ENCODE measurements at places on chromosomes 2 and 18.

- DNase-seq: no peak
These were observed 83.8 kb downstream of the ATL2 start for GRCh38 chr2:38293152-38293865.

DNA sequence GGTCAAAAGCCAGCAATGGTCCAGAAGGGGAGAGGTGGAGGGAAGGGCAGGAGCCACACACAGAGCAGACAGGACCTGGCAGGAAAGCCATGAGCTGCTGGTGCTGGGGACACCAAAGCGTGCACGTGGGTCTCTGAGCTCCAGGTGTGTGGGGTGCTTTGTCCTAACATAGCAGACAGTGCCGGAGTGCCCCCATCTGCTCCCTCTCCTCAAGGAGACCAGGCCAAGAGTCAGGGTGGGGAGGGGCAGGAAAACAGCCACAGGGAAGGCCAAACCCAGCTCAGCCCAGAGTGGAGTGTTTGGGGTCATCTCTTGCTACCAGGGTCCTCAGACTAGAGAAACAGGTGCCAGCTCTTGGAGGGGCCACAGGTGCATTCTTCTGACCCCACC, 4.2 kb upstream of the GPC1 start:
- no peak for DNase-seq

- DNase-seq: no peak
These were observed 26.6 kb upstream of the DYSF start for GRCh38 chr2:71426721-71427120.

DNA sequence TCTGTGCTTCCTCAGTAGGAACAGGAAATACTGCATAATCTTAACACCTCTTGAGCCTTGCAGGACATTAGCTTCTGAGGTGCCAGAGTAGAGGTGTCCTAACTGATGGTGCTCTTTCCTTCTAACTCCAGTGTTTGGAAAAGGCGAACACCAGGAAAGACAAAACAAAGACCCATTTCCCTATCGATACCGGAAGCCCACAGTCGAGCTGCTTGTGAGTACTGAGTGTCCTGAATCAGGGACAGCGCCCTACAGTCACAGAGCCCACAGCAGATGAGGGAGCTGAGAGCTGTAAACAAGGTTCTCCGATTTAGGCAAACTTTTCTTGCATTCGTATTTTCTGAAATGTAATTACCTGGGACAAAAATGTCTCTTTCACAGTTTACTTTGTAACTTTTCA, 50.7 kb downstream of the SLC14A2 start:
- DNase-seq: no peak

DNA sequence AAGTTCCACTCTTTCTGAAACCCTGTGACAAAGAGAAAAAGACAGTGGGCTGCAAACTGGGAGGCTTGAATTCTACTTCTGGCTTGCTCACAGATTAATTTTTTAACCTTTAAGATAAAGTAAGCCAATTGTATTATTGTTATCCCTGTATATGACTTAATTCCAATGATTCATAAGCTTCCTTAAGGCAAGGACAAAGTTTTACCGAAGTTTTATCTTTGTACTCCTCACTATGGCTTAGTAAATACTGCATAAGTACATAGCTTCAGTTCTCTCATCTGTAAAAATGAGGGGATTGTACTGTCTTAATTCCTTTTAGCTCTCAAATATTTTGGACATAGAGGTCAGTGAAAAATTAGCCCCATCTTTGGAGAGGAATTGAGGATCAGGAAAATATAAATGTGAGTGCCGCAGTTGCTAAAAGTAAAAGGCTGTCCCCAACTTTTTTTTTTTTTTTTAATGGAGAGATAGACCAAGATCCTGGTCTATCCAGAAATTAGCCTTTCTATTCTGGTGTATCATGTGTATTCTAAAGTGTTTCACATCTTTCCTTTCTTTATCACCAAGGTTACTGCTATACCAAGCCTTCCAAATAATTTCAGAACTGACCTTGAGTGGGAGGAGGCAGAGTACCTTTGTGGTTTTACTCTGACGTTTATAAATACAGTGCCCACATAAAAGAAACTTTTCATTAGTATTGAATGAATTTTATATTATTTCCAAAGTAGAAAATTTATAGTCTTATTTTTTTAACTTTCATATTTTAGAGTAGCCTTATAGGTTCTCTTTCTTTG, 13.3 kb downstream of the RELCH start:
- DNase-seq: no peak

DNA sequence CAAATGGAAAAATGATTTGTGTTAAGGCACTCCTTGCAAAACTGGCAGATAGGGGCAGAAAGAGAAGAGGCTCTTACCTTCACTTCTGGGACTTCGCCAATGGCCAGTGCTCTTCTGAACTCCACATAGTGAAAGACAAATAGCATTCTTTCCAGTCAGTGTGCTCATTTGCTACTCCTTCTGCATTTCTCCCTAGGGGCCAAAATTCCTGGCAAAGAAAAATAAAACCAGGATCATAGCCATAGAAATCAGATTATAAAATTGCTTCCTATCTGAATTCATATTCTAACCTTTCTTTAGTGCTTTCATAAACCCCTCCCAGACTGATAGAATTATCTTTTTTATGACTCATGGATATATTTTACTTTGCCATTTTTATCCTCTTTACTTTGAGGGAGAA, 56.9 kb upstream of the PELI1 start:
- DNase-seq: no peak

DNA sequence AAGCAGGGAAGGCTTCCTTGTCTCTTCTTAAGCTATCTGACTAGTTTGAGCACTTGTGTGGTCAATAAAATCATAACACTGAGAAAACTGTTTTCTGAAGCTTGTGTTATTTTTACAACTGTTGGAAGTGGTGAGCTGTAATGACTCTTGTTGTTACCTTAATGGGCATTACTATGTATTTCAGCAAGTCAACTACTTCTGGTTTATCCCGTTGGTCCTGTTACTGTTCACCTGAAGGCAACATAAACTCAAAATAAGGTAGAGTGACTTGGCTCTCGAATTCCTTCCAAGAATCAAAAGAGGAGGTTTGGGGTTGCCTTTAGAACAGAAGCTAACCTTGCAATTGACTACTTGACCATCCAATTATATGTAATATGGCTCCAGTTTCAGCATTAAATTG, 23.2 kb upstream of the FIGN start:
- DNase-seq: no peak

- peak; percentile 71 for DNase-seq
These were observed 89.7 kb upstream of the YWHAQ start for GRCh38 chr2:9720352-9721093.

DNA sequence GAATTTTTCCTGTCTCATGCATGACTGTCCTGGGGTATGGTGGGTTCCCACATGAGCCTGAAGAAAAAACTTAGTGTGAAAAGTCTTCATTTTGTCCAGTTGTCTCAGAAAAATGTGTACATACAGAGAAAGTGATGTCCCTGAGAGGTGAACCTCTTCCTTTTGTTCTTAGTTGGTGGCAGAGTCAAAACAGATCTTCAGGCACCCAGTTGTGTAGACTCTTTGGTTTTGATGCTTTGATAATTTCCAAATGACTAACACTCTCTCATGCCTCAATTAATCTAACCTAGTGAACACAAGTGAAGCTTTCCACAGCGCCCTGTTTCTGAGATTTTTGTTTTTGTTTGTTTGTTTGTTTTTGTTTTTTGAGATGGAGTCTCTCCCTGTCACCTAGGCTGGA, 273.5 kb downstream of the PIK3C3 start:
- no peak for DNase-seq

GRCh38 chr2:220775856-220776488, 796.1 kb downstream of the EPHA4 start:
- DNase-seq: no peak

DNA sequence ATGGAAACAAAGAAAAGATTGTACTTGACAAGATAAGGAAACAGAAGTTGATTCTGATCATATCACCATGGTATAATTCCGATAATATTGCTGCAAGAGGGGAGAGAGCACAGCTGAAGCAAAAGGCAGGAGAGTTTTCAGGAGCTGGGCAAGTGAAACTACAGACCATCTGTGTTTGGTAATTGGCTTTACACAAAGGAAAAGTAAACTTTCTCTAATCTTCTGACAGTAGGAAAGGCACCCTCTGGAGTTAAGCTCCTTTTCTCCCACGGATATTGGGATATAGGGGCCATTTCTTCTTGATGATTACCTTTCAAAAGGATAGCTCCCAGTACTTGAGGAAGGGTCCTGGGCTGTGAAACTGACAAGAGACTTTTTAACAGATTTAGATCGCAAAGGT, 29.9 kb upstream of the REG3A start:
- no peak for DNase-seq

DNA sequence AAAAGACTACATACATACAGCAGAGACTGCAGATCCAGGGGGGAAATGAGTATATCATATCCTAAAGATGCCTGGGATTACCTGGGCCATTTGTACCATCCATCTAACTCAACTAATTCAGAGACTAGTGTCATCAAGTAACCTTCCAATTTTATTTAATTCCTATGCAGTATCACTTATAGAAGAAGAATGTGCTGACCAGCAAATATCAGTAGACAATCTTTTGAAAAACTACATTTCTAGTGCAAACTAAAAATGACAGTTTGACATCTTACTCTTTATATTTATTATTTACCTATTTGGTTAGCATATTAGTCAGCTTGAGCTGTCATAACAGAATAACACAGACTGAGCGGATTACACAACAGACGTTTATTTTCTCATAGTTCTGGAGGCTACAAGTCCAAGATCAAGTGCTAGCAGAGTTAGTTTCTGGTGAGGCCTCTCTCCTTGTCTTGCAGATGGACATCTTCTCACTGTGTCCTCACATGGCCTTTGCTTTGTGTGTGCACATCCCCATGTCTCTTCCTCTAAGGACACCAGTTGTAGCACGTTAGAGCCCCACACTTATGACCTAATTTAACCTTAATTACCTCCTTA, 47.0 kb downstream of the NCKAP5 start:
- DNase-seq: no peak

- no peak for DNase-seq
These were observed 21.0 kb upstream of the PTMA start for GRCh38 chr2:231687133-231687852.

GRCh38 chr2:239607517-239608191, 206.8 kb upstream of the HDAC4 start:
- DNase-seq: peak; percentile 23

DNA sequence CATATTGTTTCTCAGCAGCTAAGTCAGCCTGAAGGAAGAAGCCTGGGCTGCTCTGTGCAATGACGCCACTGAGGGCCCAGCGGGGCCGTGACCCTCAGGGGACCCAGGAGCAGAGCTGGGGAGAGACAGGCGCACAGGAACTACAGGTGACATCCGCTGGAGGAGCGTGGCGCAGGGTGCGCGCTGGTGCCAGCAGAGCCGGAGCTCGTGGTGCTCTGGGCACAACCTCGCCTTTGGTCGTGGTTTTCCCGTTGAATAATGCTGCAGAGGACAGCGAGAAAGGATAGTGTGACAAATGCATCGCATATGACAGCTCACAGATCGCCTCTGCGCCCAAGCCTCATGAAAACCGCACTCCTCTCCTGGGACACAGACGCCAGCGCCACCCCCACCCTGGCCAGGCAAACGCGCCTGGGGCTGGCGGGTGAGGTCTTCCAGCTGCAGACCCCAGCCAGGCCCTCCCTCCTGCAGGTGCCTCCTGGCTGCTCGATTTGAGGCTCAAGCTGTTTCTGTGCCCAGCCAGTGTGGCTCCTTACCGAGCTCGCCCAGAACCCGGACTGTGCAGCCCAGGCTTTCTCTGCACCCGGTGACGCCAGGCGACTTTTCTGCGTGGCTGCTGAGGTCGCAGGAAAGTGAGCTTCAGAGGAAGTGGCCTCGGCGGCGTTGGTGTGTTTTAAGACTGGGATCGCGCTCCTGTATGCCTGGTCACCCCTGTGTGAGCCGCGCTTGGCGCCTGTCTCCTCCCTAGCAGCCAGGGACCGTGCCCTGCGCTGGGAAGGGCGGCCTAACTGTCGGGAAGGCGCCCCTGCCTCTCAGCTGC, 583.1 kb upstream of the HS6ST1 start:
- DNase-seq: peak; percentile 15

- no peak for DNase-seq
These were observed 388.5 kb upstream of the UBE2E3 start for GRCh38 chr2:180591947-180592346.

GRCh38 chr2:215745331-215745730, 268.0 kb downstream of the MREG start:
- no peak for DNase-seq

DNA sequence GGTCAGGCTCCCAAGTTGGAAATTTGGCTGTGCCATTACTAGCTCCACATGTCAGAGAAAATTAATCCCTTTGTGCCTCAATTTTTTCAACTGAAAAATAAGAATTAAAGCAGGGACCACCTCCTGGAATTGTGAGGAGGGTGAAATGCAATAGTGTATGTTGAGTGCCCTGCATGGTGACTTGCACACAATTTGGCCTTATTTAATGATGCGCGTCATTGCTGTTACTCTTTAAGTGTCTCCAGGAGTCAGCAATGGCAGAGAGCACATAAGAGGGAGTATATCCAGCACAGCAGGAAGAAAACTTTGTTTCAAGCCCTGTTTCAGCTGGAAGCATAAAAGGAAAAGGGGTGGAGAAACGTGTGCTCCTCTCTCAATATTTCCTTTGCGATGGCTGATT, 215.8 kb downstream of the ALK start:
- peak; percentile 55 for DNase-seq

DNA sequence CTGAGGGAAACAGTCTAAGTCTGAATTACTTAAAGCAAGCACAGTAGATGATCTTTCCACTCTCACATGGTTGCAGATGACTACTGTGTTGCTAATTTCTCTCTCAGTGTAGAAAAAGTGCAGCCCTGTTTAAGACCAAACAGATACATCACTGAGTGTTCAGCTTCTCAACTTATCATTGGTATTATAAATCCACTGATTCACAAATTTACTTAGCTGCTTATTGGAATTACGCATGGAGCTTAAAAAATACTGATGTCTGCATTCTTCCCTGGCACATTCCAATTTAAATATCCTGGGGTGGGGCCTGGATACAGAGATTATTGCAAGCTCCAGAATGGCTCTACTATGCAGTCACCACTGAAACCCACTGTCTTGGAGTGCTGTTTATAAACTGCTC, 411.2 kb downstream of the RND3 start:
- DNase-seq: no peak

DNA sequence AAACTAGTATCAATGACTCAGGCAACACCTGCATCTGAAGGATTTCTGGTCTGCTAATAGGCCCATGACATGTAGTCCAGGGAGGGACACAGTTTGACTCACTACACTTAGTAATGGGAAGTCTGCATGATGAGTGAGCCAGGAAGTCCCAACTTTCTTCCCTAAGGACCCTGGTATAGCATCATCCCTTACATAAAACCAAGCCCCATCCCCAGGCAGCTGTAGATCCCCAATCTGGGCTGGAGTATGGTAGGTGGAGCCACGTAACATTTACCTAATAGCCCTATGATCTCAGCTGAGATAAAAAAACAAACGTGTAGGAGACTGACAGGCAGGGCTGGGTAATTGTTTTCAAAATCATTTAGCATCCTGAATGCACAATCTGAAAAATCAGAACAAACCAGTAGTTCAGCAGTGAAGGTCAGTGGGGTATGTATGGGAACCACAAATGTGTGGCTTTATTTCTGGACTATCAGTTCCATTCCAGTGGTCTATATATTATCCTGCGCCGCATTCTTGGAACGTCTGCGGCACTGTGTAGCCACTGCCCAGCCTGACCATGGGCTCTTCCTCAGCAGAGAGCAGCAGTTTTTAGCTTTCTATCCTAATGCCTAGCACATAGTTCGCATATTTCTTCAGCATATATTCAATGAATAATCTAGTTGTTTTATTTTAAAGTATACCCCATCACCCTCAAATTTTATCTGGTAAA, 33.5 kb downstream of the EPB41L3 start:
- no peak for DNase-seq

- DNase-seq: no peak
These were observed 143.4 kb downstream of the CAPN13 start for GRCh38 chr2:30663806-30664205.

- peak; percentile 57 for DNase-seq
These were observed 51.6 kb downstream of the APOB start for GRCh38 chr2:20992201-20992711.

- DNase-seq: no peak
These were observed 353.2 kb downstream of the ZEB2 start for GRCh38 chr2:144166743-144167142.

Data from renal pelvis (tissue), 12 donors.